Activated CD4-positive, alpha-beta T cell treated with anti-CD3 and anti-CD28 coated beads for 36 hours (primary cell): ENCODE measurements at places on chromosomes 1 and 21.

DNA sequence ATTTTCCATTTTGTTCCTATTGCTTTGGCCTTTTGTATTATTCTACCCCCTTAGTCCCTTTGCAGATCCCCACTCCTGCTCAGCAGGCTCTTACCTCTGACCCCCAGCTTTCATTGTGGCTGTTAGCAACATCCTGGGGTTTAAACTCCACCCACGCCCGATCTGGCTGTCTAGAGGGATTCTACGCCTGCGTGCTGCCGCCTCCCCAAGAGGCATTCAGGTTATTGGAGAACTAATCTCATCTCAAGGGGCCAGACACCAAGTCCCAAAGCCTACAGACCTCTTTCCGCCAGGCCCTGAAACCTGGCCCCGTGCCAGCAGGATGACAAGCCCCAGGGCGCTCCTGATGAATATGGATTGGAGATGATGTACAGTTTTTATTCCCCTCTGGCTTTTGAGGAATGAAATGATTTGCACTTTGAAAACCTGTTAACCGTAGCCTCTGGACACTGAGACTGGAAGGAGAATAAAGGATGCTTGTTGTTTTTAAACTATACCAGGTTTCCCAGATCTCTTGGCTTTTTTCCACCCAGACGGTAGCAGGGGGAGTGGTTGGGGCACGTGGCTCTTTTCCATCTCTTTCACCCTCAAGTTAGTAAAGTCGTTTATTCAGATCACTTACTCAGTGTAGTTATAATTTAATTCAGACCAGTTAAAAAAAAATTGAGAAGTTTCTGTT, 14.5 kb upstream of the IKBKE start:
- no peak for DNase-seq

DNA sequence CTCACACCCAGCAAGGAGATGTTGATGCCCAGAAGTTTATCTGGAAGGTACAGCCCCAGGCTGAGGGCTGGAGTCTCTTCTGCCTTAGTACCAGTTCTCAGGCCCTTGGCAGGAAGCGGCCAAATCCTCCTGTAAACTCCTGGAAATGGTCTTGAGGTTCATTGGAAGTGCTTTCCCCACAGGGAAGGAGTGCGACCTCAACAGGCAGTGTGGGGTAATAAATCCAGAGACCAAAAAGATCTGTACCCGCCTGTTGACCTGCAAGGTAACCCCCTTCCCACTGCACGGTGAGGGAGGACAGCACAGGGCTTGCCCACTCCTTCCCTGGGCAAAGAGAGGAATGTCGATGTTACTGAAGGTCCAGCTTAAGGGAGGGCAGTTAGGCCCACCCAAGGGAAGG, 4.5 kb downstream of the ATXN7L2 start:
- DNase-seq = no peak

- DNase-seq = no peak
These were observed 72.7 kb downstream of the WDR4 start for GRCh38 chr21:42806509-42807140.

- DNase-seq = no peak
These were observed 1267.6 kb upstream of the ADGRL2 start for GRCh38 chr1:80533093-80533492.

- DNase-seq = no peak
These were observed 23.0 kb downstream of the S100A10 start for GRCh38 chr1:151970626-151971025.
